ENCODE measurements at places on chromosomes 4 and X.

DNA sequence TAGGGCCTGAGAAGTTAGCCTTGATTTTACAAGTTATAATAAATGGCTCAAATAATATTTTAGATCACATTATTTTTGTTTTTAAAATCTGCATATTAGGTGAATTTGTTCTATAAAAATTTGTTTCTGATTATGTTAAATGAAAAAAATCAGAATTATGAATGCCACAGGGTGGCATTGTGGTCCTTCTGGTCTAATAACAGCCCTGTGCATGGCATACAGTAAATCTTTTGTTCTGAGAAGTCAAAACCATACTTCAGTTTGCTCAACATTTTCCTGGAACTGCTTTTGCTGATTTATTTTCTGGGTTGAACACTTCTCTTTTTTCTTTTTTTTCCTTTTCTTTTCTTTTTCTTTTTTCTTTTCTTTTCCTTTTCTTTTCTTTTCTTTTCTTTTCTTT, 101.0 kb upstream of the UBQLN2 start:
- H3K4me3 ChIP-seq: no peak overlapping the region
- H3K27ac ChIP-seq: no peak overlapping the region
- no peaks in the 10 kb centered on the region for H3K27me3 ChIP-seq
- DNase-seq: no peak
- H3K36me3 ChIP-seq: peaks cover 6% of the 10 kb centered on the region

GRCh38 chr4:8215641-8216442, 16.8 kb downstream of the SH3TC1 start:
- peaks cover 23% of the 10 kb centered on the region for H3K36me3 ChIP-seq
- no peak overlapping the region for H3K4me3 ChIP-seq
- H3K27ac ChIP-seq: no peak overlapping the region
- no peak for DNase-seq
- peaks cover 2% of the 10 kb centered on the region for H3K4me1 ChIP-seq

GRCh38 chr4:31592293-31592692, 872.1 kb downstream of the PCDH7 start:
- H3K36me3 ChIP-seq: no peaks in the 10 kb centered on the region
- H3K27me3 ChIP-seq: no peaks in the 10 kb centered on the region
- no peak for DNase-seq
- H3K4me3 ChIP-seq: no peak overlapping the region
- H3K4me1 ChIP-seq: no peaks in the 10 kb centered on the region

- H3K4me1 ChIP-seq: peaks cover 15% of the 10 kb centered on the region
- DNase-seq: no peak
- peak overlapping the region; percentile 91 for H3K27ac ChIP-seq
- H3K27me3 ChIP-seq: peaks cover 3% of the 10 kb centered on the region
- H3K36me3 ChIP-seq: no peaks in the 10 kb centered on the region
Measured at GRCh38 chr4:147057611-147058190, 112.0 kb upstream of the TTC29 start.

- no peak for DNase-seq
- H3K4me3 ChIP-seq: no peak overlapping the region
- H3K36me3 ChIP-seq: no peaks in the 10 kb centered on the region
- peaks cover 4% of the 10 kb centered on the region for H3K4me1 ChIP-seq
Measured at GRCh38 chrX:123846577-123847038, 13.2 kb upstream of the XIAP start.

- H3K27me3 ChIP-seq: no peaks in the 10 kb centered on the region
- DNase-seq: no peak
- no peak overlapping the region for H3K4me3 ChIP-seq
- H3K27ac ChIP-seq: no peak overlapping the region
- no peaks in the 10 kb centered on the region for H3K36me3 ChIP-seq
Measured at GRCh38 chr4:134320048-134320447, 118.5 kb upstream of the PABPC4L start.

DNA sequence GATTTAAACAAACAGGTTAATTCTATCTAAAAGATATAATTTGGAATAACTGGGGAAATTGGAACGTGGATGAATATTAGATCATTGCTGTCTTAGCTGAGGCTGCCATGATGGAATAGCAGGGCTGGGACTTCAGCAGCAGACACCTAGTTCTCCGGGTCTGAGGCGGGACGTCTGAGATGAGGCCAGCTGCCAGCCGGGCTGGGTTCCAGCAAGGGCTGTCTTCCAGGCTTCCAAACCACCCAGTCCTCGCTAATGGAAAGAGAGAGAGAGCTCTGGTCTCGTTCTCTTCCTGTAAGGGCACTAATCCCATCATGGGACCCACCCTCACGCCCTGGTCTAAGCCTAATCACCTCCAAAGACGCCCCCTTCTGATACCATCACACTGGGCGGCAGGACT, 85.7 kb downstream of the ADRA2C start:
- DNase-seq: no peak
- no peak overlapping the region for H3K4me3 ChIP-seq
- H3K27ac ChIP-seq: no peak overlapping the region
- H3K4me1 ChIP-seq: no peaks in the 10 kb centered on the region
- peaks cover 21% of the 10 kb centered on the region for H3K27me3 ChIP-seq

GRCh38 chr4:35975617-35976355, 268.5 kb downstream of the ARAP2 start:
- DNase-seq: no peak
- no peak overlapping the region for H3K4me3 ChIP-seq
- peaks cover 2% of the 10 kb centered on the region for H3K36me3 ChIP-seq
- no peak overlapping the region for H3K27ac ChIP-seq

DNA sequence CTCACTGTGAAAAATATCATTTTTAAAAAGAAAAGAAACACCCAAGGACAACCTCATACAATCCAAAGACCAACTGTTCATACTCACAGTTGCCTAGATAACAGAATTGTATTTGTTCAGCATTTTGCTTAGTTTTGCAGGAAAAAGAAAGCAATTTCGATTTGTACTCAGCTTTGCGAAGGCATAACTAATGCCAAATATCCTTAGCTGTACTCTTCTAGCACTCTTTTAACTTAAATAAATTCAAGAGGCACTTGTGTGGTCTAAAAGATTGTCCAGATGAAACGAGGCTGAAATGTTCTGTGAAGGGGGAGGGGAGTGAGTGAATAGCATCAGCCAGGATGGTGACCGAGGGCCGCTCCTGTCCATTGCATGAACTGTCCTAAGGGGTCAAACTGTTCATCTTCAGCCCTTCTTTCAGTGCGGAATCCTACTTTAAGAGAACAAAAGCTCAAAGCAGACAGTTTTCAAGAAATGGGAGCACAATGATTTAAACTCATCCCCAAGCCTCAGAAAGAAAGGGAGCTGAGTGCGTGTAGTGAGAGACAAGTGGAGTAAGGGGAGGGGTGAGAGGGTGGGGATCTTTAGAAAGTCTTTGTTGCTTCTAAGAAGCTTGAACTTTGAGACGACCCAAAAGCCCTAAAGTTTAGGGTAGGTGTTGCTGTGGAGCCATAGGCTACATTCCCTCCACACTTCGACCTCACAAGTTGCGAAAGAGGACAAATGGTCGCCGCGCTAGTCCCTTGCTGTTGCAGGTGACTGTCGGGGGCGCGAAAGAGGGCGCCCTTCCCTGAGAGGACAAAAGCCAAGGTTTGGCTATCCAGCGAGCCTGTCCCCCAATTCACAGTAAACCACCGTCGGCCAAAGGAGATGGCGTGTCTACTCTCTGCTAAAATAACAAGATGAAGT, 4.0 kb upstream of the NEUROG2 start:
- DNase-seq: no peak
- peaks cover 37% of the 10 kb centered on the region for H3K27me3 ChIP-seq
- peaks cover 37% of the 10 kb centered on the region for H3K4me1 ChIP-seq
- H3K27ac ChIP-seq: no peak overlapping the region

GRCh38 chr4:10371121-10371520, 86.1 kb downstream of the ZNF518B start:
- no peaks in the 10 kb centered on the region for H3K36me3 ChIP-seq
- peaks cover 2% of the 10 kb centered on the region for H3K27me3 ChIP-seq
- no peak overlapping the region for H3K4me3 ChIP-seq
- DNase-seq: no peak

DNA sequence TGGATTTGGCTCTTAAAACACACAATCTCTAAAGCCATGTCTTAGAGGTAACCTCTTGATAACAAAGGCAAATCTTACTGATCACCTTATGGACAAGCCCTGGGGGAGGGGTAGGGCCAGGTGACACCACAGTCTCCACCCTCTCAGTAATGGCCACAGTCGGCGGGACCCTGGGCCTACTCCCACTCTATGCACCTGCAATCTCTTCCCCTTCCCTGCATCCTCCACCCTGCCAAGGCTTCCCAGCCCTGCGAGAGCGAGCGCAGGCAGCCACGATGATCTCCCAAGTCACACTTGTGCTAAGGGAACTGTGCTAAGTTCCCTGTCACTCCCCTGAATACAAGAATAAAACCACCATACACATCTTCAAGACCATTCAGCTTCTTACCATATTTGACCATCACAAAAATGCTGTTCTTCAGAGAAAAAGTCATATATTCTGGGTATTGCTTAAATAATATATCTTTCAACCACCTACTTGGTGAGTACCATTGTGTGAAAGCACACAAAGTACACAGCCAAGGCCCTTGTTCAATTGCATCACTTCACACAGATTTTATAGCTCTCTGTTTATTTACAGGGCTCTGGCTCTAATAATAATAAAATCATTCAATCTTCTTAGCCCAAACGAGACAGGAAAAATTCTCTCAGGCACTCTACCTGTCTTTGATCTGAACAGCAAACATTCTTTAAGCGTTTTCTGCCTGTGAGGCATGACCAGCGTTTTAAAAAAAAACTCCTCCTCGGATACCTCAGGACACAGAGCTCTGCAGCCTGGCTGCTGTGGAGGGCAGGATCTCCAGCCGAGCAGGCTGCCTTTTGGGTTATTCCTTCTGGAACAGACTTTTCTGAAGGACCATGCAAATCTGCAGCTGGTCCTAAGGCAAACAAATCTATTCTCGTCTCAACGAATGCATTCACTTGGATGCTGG, 115.7 kb upstream of the MAP3K15 start:
- no peak overlapping the region for H3K4me3 ChIP-seq
- peaks cover 20% of the 10 kb centered on the region for H3K4me1 ChIP-seq
- H3K36me3 ChIP-seq: peaks cover 18% of the 10 kb centered on the region
- no peak for DNase-seq
- H3K27ac ChIP-seq: peak overlapping the region; percentile 84
- H3K27me3 ChIP-seq: no peaks in the 10 kb centered on the region

GRCh38 chrX:1246816-1247215, 21.8 kb upstream of the CSF2RA start:
- peaks cover 8% of the 10 kb centered on the region for H3K27me3 ChIP-seq
- H3K4me1 ChIP-seq: peaks cover 10% of the 10 kb centered on the region
- no peak overlapping the region for H3K4me3 ChIP-seq
- DNase-seq: peak; percentile 86
- H3K36me3 ChIP-seq: peaks cover 5% of the 10 kb centered on the region

DNA sequence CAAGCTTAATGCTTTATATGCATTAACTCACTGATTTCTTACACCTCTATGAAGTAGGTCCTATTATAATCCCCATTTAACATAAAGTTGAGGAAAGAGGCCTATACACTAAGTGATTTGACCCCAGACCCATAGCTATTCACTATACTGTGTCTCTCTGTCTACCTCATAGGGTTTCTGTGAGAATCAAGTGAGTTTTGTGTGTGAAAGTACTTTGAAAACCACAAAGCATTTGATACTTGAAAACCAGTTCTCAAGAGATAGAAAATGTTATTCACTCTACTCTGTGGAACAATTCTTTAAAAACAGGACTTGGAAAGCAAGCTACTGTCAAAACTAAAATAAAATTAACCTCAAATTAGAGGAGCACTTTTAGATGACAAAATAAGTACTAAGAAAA, 35.0 kb downstream of the SHROOM3 start:
- H3K4me1 ChIP-seq: no peaks in the 10 kb centered on the region
- no peak for DNase-seq
- H3K27ac ChIP-seq: no peak overlapping the region
- no peak overlapping the region for H3K4me3 ChIP-seq
- no peaks in the 10 kb centered on the region for H3K36me3 ChIP-seq

DNA sequence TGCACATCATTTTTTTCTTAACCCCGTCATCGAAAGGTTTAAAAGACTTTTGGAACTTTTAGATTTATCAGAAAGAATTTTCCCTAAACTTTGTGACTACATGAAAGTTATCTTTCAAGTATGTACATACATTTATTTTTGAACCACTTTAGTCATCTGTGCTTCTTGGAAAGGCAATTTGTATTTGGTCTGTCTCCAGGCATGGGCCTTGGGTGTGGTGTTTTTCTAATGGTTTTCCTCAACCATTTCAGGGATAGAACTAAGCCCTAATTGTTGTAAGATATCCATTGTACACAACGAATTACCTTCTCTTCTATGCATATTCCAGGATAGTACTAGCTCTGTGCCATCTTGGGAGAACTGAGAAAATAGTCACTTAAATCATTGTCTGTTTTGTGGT, 191.5 kb upstream of the RPL34 start:
- H3K36me3 ChIP-seq: no peaks in the 10 kb centered on the region
- no peak overlapping the region for H3K4me3 ChIP-seq
- no peaks in the 10 kb centered on the region for H3K27me3 ChIP-seq
- no peak overlapping the region for H3K27ac ChIP-seq
- no peak for DNase-seq

DNA sequence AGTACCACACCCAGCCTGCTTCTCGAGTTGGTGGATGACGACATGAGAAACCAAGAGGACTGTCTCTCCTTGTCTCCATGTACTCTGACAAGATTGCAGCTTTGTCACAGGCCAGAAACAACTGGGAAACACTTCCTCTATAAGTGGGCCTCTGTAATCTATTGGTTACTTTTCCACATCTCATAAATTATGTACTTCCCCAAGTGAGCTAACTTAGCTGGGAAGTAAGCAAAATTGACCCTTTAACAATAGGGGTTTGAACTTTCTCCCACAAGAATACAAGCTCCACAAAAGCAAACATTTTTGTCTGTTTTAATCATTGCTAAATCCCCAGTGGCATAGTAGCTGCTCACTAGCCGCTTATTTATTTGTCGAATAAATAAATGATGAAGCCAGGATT, 14.1 kb upstream of the USO1 start:
- H3K27me3 ChIP-seq: no peaks in the 10 kb centered on the region
- H3K4me1 ChIP-seq: peaks cover 2% of the 10 kb centered on the region
- peaks cover 3% of the 10 kb centered on the region for H3K36me3 ChIP-seq
- H3K27ac ChIP-seq: no peak overlapping the region
- H3K4me3 ChIP-seq: no peak overlapping the region

- no peak overlapping the region for H3K4me3 ChIP-seq
- no peaks in the 10 kb centered on the region for H3K4me1 ChIP-seq
- H3K27ac ChIP-seq: no peak overlapping the region
- H3K27me3 ChIP-seq: no peaks in the 10 kb centered on the region
Measured at GRCh38 chr4:141416677-141417363, 196.1 kb downstream of the ZNF330 start.

DNA sequence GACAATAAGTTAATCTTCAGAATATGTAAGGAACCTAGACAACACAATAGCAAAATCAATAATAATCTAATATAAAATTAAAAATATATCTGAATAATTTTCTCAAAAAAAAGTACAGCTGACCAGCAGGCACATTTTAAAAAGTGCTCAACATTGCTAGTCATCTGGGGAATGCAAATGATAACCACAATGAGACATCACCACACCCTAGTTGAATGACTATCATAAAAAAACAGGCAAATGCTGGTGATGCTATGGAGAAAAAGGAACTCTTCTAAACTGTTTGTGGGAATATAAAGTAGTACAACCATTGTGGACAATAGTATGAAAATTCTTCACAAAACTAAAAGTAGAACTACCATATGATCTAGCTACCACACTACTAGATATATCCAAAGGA, 956.9 kb upstream of the NDST4 start:
- no peaks in the 10 kb centered on the region for H3K4me1 ChIP-seq
- H3K36me3 ChIP-seq: no peaks in the 10 kb centered on the region
- no peak overlapping the region for H3K27ac ChIP-seq
- H3K27me3 ChIP-seq: no peaks in the 10 kb centered on the region
- no peak for DNase-seq

GRCh38 chrX:24760363-24761000, 66.8 kb downstream of the POLA1 start:
- no peak overlapping the region for H3K4me3 ChIP-seq
- H3K36me3 ChIP-seq: peaks cover 22% of the 10 kb centered on the region
- peaks cover 4% of the 10 kb centered on the region for H3K4me1 ChIP-seq
- no peak for DNase-seq
- H3K27me3 ChIP-seq: no peaks in the 10 kb centered on the region
- no peak overlapping the region for H3K27ac ChIP-seq

Measured in memory B cell (primary cell).